Activated CD4-positive, alpha-beta T cell treated with anti-CD3 and anti-CD28 coated beads for 36 hours (primary cell): ENCODE measurements at places on chromosomes 5 and 9. TPM values are rescaled to one million over a fixed set of nuclear protein-coding genes. Genes with fewer than 3 reads are reported as not detected.

Gene EIF4E1B
- not detected for total RNA-seq

Gene LECT2
- total RNA-seq, result not detected

Gene FOXI1
- not detected for total RNA-seq

Gene CCL27
- 0.23 TPM for total RNA-seq

DNA sequence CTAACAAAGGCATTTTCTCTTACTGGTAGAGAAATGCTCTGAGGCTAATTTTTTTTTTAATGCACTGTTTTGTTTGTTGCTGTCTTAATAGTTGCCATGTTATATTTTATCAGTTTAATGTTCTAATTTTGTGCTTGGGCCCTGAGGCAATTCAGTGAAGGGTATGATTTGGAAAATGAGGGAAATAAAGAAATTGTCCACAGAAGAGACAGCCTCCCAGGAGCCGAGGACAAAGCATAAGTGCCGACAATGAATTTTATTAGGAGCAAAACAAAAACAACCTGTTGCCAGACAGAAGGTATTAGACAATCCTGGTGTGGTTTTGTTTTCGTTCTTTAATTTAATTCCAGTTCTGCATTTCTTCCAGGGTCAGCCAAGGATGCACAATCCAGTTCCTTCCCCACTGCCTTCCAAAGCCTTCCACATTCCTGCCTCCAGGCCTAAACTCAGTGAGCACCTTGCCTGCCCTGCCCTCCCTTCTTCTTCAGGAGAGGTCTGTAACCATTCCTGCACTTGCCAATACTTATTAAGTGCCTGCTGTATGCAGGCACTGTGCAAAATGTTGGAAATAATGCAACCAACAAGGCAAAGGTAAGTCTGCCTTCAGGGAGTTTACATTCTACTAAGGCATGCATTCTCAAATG lies 4.3 kb upstream of the TCOF1 start:
- no peaks in the 10 kb centered on the region for H3K27me3 ChIP-seq
- H3K4me1 ChIP-seq, result peaks cover 14% of the 10 kb centered on the region

GRCh38 chr5:20446121-20446520 lies 458.1 kb upstream of the CDH18 start:
- no peaks in the 10 kb centered on the region for H3K27me3 ChIP-seq
- DNase-seq, result no peak
- H3K27ac ChIP-seq, result no peak overlapping the region

DNA sequence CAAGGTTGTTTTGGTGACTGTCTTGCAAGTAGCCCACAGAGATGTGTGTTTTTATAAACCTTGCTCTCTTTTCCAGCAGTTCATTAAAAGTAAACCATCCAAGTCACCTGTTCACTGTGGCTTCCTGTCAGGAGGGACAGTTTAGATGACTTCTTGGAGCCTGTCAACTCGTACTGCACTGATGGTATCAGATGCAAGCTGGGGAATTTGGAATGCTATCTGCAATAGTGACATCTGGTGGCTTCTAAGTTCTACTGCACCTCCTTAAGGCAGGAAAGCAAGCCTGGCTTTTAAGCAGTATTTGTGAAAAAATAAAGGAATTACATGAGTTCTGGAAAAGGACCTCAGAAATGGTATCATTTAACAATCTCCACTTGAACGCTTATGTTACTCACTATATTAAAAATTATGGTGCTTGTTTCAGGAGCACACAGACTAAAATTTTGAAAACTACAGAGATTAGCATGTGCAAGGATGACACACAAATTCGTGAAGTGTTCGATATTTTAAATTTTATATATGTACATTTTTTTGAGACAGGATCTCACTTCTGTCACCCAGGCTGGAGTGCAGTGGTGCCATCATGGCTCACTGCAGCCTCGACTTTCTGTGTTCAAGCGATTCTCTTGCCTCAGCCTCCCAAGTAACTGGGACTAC lies 164.0 kb downstream of the TTC39B start:
- no peaks in the 10 kb centered on the region for H3K36me3 ChIP-seq
- H3K4me1 ChIP-seq, result peaks cover 3% of the 10 kb centered on the region
- H3K4me3 ChIP-seq, result no peak overlapping the region
- H3K27me3 ChIP-seq, result peaks cover 7% of the 10 kb centered on the region
- no peak overlapping the region for H3K27ac ChIP-seq
- DNase-seq, result no peak

DNA sequence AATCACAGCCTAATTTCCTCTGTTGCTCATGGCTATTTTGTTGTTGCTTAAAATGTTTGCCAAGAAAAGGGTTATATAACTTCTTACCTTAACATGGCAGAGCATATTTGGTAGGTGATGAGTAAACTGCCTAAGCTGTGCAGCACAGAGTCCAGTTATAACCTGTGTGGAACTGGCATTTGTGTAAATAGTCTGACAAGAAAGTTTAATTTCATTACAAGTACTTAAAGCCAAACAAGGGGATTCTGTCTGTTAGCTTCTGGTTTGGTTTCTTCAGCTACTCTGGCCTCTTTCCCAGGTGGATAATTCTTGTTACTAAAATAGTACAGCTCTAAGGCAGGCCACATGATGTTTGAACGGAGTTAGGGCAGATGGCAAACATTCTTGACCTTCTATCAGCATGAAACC lies 72.2 kb downstream of the PTCD2 start:
- H3K27ac ChIP-seq, result no peak overlapping the region
- no peak overlapping the region for H3K4me3 ChIP-seq
- no peaks in the 10 kb centered on the region for H3K4me1 ChIP-seq
- H3K27me3 ChIP-seq, result peaks cover 16% of the 10 kb centered on the region
- H3K36me3 ChIP-seq, result no peaks in the 10 kb centered on the region

- no peak overlapping the region for H3K4me3 ChIP-seq
- no peak for DNase-seq
- H3K4me1 ChIP-seq, result no peaks in the 10 kb centered on the region
- H3K27ac ChIP-seq, result no peak overlapping the region
- no peaks in the 10 kb centered on the region for H3K27me3 ChIP-seq
Observed at GRCh38 chr9:107989544-107989943, 500.0 kb upstream of the KLF4 start.

- peaks cover 50% of the 10 kb centered on the region for H3K27me3 ChIP-seq
- H3K27ac ChIP-seq, result no peak overlapping the region
- H3K4me1 ChIP-seq, result peaks cover 10% of the 10 kb centered on the region
- peak; percentile 3 for DNase-seq
Observed at GRCh38 chr5:140042393-140042642, 781 bp downstream of the NRG2 start.

DNA sequence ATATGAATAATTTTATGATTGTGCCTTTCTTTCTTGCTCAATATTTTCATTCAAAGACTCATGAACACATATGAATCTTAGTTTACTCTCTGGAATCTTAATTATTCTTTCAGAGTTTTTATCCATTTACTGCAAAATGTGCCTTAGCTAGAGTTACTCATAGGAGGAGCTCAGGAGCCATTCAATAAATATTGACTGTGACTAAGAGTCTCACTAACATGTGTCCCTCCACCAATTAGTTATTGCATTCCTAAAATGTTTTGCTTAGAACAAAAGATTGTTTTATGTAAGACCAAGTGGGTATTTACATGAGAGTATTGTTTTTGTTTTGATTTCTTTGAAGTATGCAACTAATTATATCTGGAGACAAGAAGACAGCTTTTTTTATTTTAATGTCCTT lies 218.4 kb upstream of the MAST4 start:
- H3K36me3 ChIP-seq, result no peaks in the 10 kb centered on the region
- H3K27ac ChIP-seq, result no peak overlapping the region
- H3K4me3 ChIP-seq, result no peak overlapping the region
- H3K4me1 ChIP-seq, result no peaks in the 10 kb centered on the region
- peaks cover 8% of the 10 kb centered on the region for H3K27me3 ChIP-seq

GRCh38 chr5:172141949-172142319 lies 46.1 kb downstream of the STK10 start:
- H3K4me3 ChIP-seq, result no peak overlapping the region
- H3K36me3 ChIP-seq, result peaks cover 19% of the 10 kb centered on the region
- H3K4me1 ChIP-seq, result peaks cover 77% of the 10 kb centered on the region
- H3K27ac ChIP-seq, result peak overlapping the region; percentile 34
- no peaks in the 10 kb centered on the region for H3K27me3 ChIP-seq

- peaks cover 40% of the 10 kb centered on the region for H3K36me3 ChIP-seq
- no peak overlapping the region for H3K4me3 ChIP-seq
- no peak for DNase-seq
Observed at GRCh38 chr9:137799630-137799983, 78.0 kb upstream of the CACNA1B start.

DNA sequence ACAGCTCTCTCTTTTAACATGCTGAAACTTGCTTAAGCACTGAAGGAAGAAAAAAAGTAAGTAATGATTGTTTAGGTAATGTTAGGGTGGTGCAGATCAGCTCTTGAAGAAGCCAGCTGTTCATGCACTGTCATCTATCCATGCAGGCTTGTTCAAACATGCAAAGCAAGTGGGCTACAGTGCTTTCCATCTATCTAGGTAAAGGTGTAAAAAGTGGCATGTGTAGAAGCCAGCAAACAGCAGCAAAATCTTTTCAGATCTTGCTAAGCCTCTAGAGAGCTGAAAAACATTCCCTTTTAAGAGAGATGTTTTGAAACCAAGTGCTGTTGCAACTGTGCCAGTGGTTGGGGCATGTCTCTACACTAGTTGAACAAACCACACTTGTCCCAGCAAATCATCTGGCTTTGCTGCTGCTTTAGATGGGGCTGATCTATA lies 214.4 kb downstream of the EFNA5 start:
- H3K4me3 ChIP-seq, result no peak overlapping the region
- no peak for DNase-seq
- H3K27ac ChIP-seq, result no peak overlapping the region
- H3K36me3 ChIP-seq, result no peaks in the 10 kb centered on the region
- no peaks in the 10 kb centered on the region for H3K4me1 ChIP-seq

GRCh38 chr5:31270396-31270795 lies 76.9 kb downstream of the CDH6 start:
- no peaks in the 10 kb centered on the region for H3K36me3 ChIP-seq
- no peaks in the 10 kb centered on the region for H3K4me1 ChIP-seq
- H3K4me3 ChIP-seq, result no peak overlapping the region

DNA sequence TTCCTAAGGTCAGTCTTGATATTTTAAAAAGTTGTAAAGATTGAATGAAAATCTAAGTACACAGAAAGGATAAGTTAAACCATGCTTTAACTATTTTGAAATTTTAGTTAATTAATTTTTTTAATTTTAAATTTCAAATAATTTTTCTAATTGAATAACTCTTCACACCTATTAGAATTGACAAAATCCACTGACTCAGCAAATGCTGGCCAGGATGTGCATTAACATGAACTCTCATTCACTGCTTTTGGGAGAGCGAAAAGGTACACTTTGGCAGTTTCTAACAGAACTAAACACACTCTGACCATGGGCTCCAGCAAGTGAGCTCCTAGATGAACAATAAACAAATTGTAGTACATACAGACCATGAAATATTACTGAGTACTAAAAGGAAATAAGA lies 209.5 kb downstream of the PTPRD start:
- no peaks in the 10 kb centered on the region for H3K27me3 ChIP-seq
- no peaks in the 10 kb centered on the region for H3K4me1 ChIP-seq
- no peak overlapping the region for H3K27ac ChIP-seq
- DNase-seq, result no peak

DNA sequence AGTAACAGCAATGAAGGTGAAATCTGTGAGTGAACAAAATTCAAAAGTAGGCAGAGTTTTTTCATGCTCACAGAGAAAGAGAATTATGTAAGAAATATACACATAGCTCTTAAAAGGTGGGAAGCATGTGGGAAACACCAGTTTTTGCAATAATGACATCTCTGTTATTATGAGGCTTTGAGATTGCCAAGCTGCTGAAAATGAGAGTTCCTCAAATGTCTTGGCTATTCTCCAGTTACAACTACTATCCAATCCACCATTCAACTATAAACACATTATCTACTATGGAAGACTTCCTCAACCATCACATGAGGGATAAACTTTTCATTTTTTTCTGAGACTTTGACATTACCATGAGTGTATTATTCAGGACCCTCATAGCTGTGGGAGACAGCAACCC lies 420.8 kb upstream of the ACTBL2 start:
- no peaks in the 10 kb centered on the region for H3K4me1 ChIP-seq
- DNase-seq, result no peak
- H3K36me3 ChIP-seq, result no peaks in the 10 kb centered on the region
- peaks cover 3% of the 10 kb centered on the region for H3K27me3 ChIP-seq
- no peak overlapping the region for H3K4me3 ChIP-seq
- H3K27ac ChIP-seq, result no peak overlapping the region

DNA sequence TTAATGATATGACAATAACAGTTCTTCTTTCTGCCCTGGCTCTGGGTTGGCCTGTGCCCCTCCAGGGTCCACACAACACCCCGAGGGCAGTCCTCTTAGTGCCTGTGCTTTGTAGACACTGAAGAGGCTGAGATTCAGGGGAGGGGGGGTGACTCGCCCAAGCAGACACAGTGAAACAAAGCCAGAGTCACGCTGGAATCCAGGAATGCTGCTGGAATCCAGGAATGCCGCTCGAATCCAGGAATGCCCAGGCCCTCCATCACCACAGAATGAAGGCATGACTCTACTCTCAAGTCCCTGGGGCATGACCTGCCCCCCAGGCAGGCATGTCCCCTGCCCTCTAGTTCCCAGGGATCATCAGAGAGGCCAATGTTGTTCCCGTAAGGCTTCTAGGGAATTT lies 73.1 kb downstream of the LRSAM1 start:
- no peak for DNase-seq
- H3K27ac ChIP-seq, result no peak overlapping the region
- H3K4me1 ChIP-seq, result no peaks in the 10 kb centered on the region
- no peak overlapping the region for H3K4me3 ChIP-seq
- peaks cover 27% of the 10 kb centered on the region for H3K36me3 ChIP-seq

- H3K27me3 ChIP-seq, result no peaks in the 10 kb centered on the region
- no peak overlapping the region for H3K4me3 ChIP-seq
- no peaks in the 10 kb centered on the region for H3K4me1 ChIP-seq
- no peak for DNase-seq
- no peak overlapping the region for H3K27ac ChIP-seq
Observed at GRCh38 chr5:125575891-125576505, 829.6 kb upstream of the ZNF608 start.

DNA sequence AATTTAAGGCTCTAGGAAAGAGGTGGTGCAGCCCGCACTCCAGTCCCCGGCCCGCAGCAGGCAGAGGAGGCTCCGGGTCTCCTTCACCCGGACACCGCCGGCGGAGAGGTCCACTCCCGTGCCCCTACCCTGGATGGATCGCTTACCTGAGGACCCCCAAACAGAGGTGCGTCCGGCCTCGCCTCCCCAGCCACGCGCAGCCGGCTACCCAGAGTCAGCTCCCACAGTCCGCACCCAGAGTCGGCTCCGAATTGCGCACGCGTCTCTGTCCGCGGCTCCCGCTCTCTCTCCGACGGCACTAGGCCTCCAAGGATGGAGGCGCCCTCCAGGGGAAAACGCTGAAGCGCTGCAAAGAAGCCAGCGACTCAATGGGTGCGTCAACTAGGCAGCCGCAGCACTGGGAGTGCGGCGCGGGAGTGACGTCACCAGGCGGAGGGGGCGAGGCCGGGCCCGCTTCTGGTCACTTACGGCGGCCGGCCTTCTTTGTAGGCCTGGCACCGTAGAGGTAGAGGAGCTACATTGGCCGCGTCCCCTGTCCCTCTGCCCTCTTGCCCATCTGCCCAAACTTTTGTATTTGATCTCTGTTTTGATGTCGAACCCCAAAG lies at the start of gene ELP1:
TSS of gene ELP1 (minus strand) at position 407 of the 605 bp plus-strand sequence. CDS start 2,978 bp downstream, outside the sequence.
- H3K36me3 ChIP-seq, result peaks cover 9% of the 10 kb centered on the region
- DNase-seq, result peak; percentile 96
- H3K4me1 ChIP-seq, result peaks cover 29% of the 10 kb centered on the region
- peak within 1 kb of the TSS; percentile 95 for H3K27ac ChIP-seq
- H3K4me3 ChIP-seq, result peak within 1 kb of the TSS; percentile 98
- H3K27me3 ChIP-seq, result no peaks in the 10 kb centered on the region
